Activated CD4-positive, alpha-beta T cell treated with anti-CD3 and anti-CD28 coated beads for 24 hours (primary cell): ENCODE measurements at places on chromosomes 5 and 9.

DNA sequence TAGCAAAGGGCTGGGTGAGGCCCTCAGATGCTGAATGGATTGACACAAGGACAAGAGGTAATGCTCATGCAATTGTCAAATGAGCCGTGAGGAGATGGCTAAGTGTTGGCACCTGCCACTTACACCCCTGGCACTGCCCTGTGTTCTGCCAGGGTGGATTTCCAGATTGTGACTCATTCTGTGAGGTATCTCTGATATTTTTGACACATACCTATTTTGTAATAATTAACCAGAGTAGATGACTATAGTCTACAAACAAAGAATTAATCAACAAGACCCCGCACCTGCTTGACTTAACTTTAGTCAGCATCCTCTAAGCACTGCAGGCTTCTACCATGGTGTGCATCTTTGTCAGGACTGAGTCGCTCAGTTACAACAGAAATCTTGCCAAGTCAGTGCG lies 200.8 kb downstream of the DIRAS2 start:
- DNase-seq, result no peak

- DNase-seq, result no peak
Observed at GRCh38 chr9:99828417-99829176, 6.9 kb downstream of the NR4A3 start.

GRCh38 chr9:110187126-110187525 lies 20.8 kb downstream of the C9orf152 start:
- DNase-seq, result no peak

DNA sequence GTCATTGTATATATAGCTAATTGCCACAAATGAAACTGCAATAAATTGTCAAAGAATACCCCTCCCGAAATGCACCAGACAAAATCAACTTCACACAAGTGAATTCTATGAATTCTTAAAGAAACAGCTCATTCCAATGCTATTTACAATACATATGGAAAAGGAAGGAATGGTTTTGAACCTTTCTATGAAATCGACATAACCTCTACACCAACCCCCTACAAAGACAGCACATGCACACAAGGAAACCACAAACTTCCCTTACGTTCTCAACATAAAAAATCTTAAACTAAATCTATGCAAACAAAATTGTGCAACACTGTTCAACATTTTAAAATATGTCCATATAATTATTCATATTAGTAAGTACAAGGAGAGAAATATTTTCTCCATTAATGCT lies 39.2 kb downstream of the MARCHF11 start:
- no peak for DNase-seq

DNA sequence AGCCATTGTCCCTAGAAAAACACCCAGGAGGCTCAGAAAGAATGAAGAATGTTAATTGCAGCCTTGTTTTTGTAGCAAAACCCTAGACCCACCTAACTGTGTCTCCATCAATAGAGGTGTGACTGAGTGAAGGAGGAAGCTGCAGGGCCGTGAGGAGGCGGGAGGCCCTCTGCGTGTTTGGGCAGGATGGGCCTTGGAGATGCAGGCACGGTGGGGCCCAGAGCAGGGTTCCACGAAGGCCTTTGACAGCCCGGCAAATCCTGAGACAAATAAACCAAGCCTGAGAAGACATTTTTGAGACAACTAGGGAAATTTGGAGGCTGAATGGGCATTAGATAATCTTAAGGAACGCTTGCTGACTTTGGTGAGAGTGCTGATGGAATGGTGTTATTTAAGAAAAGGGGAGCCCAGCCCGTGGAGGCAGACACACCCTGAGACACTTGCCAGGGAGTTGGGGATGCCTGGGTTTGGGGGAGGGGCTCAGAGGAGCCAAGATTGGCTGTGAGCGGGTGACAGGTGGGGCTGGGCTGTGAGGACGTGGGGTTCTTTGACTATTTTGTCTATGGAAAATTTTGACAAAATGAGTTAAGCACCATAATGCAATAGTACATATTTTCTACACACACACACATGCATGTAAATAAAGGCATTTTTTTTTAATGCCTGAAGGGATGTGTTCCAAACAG lies 48.8 kb downstream of the BARX1 start:
- DNase-seq, result no peak
